ENCODE measurements at places on chromosomes 12 and 14. TPM values are rescaled to one million over a fixed set of nuclear protein-coding genes. Genes with fewer than 3 reads are reported as not detected.

The RIN3 gene
- 13.2 TPM for total RNA-seq

The SLC10A1 gene
- total RNA-seq: not detected

The C1QL4 gene
- total RNA-seq: not detected

The PLXNC1 gene
- total RNA-seq: 1.3 TPM

The POTEG gene
- not detected for total RNA-seq

The OTX2 gene
- total RNA-seq: not detected

The ADAM20 gene
- total RNA-seq: 1.8 TPM

The SLC7A7 gene
- total RNA-seq: 10.2 TPM

The SLC39A5 gene
- 0.98 TPM for total RNA-seq

The HRK gene
- 0.12 TPM for total RNA-seq

The SIX1 gene
- total RNA-seq: 6.7 TPM

DNA sequence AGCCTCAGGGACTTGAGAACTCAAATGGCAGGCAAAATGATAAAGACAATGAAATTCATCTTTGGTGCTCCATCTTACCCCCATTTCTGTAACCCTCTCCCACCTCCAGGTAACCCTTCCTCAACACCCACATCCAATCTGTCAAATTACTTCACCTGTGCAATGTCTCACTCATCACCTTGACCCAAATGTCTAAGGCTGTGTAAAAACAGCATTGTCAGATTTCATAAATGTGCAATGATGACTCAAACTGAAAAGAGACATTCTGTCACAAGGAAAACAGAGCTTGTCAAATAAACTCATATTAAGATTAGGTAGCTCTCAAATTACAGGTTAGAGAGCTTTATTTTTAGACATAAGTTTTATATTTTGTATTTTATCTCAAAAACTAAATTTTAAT, 19.9 kb upstream of the COCH start:
- DNase-seq: no peak
- H3K4me1 ChIP-seq: peaks cover 14% of the 10 kb centered on the region
- H3K4me3 ChIP-seq: no peak overlapping the region
- H3K27ac ChIP-seq: no peak overlapping the region

DNA sequence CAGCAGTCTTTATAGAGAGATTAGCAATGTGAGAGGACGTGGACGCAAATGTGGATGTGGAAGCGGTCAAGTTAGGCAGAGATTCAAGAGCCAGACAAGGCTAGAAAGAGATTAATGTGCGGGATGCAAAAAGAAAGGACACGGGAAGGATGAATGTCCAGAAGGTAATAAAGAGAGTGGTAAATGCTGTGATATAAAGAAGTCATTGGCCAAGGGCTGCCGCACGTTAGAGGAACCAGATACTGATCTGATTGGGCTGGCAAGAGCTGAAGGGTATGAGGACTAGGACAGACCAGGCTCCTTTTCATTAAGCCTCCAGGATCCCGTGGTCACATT, 59.5 kb downstream of the DHRS2 start:
- H3K27ac ChIP-seq: no peak overlapping the region
- no peaks in the 10 kb centered on the region for H3K4me1 ChIP-seq
- peaks cover 17% of the 10 kb centered on the region for H3K27me3 ChIP-seq
- no peak for DNase-seq
- no peak overlapping the region for H3K4me3 ChIP-seq
- no peaks in the 10 kb centered on the region for H3K36me3 ChIP-seq

DNA sequence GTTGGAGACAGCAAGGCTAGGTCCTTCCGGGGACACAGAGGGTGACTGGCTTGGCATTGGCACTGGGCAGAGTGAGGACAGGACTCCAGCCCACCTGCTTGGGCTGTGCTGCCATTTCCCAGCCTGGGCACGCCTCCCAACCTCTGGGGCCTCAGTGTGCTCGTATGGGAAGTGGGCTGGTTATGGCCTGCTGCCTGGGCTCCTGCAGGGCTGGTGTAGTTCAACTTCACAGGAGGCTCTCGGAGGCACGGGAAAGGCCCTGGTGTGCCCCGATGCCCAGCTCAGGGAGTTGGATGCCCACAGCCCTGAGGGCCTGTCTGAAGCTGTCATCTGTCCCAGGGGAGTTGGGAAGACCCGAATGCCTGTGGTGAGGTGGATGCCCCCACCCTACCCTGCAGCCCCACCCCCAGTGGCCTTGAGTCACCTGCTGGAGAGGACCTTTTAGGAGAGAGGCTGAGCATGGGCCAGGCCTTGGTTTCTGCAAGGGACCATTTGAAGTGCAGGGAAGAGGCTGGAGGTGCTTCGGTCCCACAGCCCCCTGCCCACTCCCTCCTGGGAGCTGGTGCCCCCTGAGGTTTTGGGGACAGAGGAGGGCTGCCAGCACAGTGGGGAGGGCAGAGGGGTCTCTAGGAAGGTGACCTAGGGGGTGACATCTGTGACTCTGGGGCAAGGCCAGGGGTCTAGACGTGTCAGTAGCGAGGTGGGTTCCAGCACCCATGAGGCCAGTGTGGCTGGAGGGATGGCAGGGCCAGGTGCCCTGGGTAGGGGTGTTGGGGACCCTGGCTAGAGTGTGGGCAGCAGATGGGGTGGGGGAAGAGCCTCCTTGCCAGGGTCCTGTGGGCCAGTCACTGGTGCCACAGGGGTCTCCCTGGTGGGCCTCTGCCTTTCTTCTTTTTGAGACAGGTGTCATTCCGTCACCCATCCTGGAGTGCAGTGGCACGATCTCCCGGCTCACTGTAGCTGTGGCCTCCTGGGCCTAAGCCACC, 9.1 kb downstream of the ULK1 start:
- DNase-seq: no peak
- no peaks in the 10 kb centered on the region for H3K27me3 ChIP-seq
- no peak overlapping the region for H3K27ac ChIP-seq
- H3K4me1 ChIP-seq: peaks cover 12% of the 10 kb centered on the region
- peaks cover 14% of the 10 kb centered on the region for H3K36me3 ChIP-seq

DNA sequence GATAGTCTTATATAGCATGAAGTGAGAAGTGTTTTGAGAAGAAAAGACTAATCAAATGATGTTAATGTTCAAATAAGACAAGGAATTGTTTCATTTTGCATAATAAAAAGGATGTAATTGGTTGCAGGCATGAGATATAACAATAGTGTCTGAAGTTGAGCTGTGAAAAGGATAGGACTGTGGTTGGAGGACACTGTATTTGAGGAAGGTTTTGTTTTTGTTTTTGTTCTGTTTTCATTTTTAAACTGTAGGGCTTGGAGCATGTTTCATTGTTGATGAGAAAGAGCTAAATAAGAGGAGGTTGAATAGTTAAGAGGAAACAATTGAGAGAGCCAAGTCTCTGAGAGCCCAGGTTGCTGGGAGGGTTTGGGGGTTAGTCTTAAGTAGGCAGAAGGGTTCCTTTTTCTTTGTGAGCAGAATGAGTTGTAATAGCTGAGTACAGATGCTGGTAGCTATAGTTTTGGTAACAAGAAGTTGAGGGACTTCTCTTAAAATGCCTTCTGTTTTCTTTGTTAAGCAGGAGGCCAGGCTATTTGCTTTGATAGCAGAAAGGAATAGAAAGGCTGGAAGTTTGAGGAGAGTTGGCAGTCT, 58.4 kb downstream of the CCDC91 start:
- no peak overlapping the region for H3K4me3 ChIP-seq
- no peaks in the 10 kb centered on the region for H3K4me1 ChIP-seq
- H3K27ac ChIP-seq: no peak overlapping the region
- H3K36me3 ChIP-seq: no peaks in the 10 kb centered on the region
- no peak for DNase-seq
- no peaks in the 10 kb centered on the region for H3K27me3 ChIP-seq

- H3K36me3 ChIP-seq: peaks cover 46% of the 10 kb centered on the region
- H3K27ac ChIP-seq: no peak overlapping the region
- H3K4me1 ChIP-seq: peaks cover 11% of the 10 kb centered on the region
- H3K27me3 ChIP-seq: no peaks in the 10 kb centered on the region
- H3K4me3 ChIP-seq: peak overlapping the region; percentile 90
These were observed 1.6 kb upstream of the RPS26 start for GRCh38 chr12:56040151-56040550.

DNA sequence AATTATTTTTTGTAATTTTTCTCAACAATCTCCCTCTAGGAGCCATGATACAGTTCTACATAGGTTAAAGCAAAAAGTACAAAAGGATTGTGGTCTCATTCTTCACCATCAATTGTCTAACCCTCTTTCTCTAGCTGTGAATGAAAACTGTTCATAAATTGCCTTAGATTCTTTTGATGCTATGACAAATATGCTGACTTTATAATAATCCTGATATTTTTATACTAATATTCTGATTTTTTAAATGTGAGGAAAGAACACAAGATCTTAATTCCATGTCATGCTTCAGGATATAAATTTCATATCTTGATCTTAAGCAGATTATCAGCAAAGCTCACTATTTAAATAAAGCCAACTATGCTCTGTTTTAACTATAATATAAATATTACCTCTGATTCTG, 75.4 kb downstream of the KIF21A start:
- no peaks in the 10 kb centered on the region for H3K27me3 ChIP-seq
- no peaks in the 10 kb centered on the region for H3K36me3 ChIP-seq
- no peak overlapping the region for H3K27ac ChIP-seq
- no peak for DNase-seq

DNA sequence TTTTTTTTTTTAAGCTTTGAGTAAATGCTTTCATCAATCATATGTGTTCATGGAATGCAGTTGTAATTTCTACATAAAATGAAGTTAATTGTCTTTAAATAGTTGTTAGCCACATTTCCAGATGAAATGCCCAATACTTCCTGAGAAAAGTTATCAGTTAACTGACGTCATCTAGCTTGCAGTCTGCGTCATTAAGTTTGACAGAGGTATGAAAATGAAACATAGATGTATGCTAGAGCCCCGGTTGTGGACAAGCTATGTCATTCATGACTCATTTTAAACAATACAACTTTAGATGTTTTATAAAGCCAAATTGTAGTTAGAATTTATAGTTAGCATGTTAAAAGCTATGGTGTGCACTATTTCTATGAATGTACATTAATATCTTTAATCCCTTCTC, 90.7 kb downstream of the PLEKHA5 start:
- peaks cover 55% of the 10 kb centered on the region for H3K4me1 ChIP-seq
- no peaks in the 10 kb centered on the region for H3K27me3 ChIP-seq
- peak overlapping the region; percentile 91 for H3K27ac ChIP-seq
- H3K36me3 ChIP-seq: no peaks in the 10 kb centered on the region
- no peak for DNase-seq

- no peaks in the 10 kb centered on the region for H3K27me3 ChIP-seq
- H3K4me1 ChIP-seq: peaks cover 11% of the 10 kb centered on the region
- peak overlapping the region; percentile 80 for H3K4me3 ChIP-seq
- peaks cover 36% of the 10 kb centered on the region for H3K36me3 ChIP-seq
- peak; percentile 89 for DNase-seq
These were observed 1.3 kb upstream of the TEDC1 start for GRCh38 chr14:105489542-105490266.

DNA sequence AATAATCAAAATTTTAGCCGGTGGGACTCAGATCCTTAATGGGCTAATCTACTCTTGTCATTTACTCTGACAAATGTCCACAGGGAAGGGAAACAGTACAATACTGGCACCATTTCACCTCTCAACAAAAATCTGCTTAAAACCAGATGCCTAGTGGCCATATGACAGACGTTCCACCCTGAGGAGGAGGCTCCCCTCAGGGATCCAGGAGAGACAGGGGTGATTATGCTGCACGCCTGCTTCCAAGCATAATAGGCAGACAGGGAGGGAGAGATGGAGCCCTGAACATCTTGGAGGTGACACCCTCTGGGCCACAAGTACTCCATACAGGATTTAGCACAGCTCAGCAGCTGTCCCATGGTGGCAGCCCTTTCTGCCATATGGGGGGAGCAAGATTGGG, 24.8 kb upstream of the AKAP6 start:
- peak overlapping the region; percentile 17 for H3K27ac ChIP-seq
- DNase-seq: no peak
- no peaks in the 10 kb centered on the region for H3K27me3 ChIP-seq
- no peak overlapping the region for H3K4me3 ChIP-seq
- no peaks in the 10 kb centered on the region for H3K36me3 ChIP-seq

DNA sequence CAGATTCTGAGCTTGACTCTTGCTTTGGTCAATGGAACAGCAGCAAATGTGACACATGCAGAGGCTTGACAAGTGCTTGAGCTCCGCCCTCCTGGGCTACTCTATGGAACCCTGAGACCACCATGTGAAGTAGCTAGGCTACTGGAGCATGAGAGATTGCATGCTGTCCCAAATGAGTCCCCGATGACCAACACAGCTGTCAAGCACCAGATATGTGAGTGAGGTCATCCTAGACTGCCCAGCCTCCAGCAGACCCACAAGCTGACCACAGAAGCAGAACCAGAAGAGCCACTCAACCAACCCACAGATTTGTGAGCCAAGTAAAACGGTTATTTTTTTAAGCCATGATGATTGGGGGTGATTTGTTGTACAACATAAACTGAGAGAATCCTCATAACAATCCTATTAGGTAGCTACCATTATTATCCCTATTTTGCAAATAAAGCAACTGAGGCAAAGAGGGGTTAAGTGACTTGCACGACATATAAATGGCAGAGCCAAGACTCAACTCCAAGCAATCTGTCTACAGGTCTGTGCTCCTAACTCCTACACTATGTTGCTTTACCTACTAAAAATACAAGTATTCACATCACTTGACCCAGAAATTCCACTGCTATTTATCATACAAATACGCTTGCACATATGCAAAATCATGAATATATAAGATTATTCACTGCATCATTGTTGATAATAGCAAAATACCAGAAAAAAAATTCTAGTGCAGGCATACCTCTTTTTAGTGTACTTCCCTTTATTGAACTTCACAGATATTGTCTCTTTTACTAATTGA, 136.2 kb downstream of the NDUFA12 start:
- H3K27me3 ChIP-seq: peaks cover 36% of the 10 kb centered on the region
- H3K36me3 ChIP-seq: no peaks in the 10 kb centered on the region
- no peak overlapping the region for H3K4me3 ChIP-seq
- no peak for DNase-seq

DNA sequence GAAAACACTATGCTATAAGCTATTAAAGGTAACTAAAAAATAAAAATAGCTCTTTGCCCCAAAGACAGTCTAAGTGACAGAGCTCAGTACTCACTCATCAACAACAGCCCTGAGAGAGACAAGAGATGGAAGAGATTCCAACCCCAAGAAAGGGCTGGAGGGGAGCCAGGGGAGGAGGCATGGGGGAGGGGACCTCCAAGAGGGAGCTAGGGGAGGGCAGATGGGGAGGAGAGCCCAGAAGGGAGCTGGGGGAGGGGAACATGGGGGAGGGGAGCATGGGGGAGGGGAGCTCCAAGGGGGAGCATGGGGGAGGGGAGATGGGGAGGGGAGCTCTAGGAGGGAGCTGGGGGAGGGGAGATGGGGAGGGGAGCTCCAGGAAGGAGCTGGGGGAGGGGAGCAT, 7.7 kb downstream of the SSH1 start:
- no peaks in the 10 kb centered on the region for H3K27me3 ChIP-seq
- no peak overlapping the region for H3K27ac ChIP-seq
- peaks cover 26% of the 10 kb centered on the region for H3K4me1 ChIP-seq
- no peak for DNase-seq
- no peak overlapping the region for H3K4me3 ChIP-seq

GRCh38 chr14:68593806-68594536, 198.9 kb downstream of the ZFP36L1 start:
- no peak for DNase-seq
- peak overlapping the region; percentile 8 for H3K27ac ChIP-seq
- no peaks in the 10 kb centered on the region for H3K27me3 ChIP-seq
- peaks cover 59% of the 10 kb centered on the region for H3K4me1 ChIP-seq

GRCh38 chr12:115354007-115354890, 670.3 kb upstream of the TBX3 start:
- H3K4me1 ChIP-seq: no peaks in the 10 kb centered on the region
- no peaks in the 10 kb centered on the region for H3K36me3 ChIP-seq
- H3K27me3 ChIP-seq: no peaks in the 10 kb centered on the region
- no peak overlapping the region for H3K4me3 ChIP-seq
- H3K27ac ChIP-seq: no peak overlapping the region
- no peak for DNase-seq

GRCh38 chr14:50822501-50823042, 8.4 kb downstream of the NIN start:
- no peaks in the 10 kb centered on the region for H3K36me3 ChIP-seq
- H3K27me3 ChIP-seq: no peaks in the 10 kb centered on the region
- H3K4me3 ChIP-seq: no peak overlapping the region
- no peak for DNase-seq
- no peak overlapping the region for H3K27ac ChIP-seq

All from Calu3 (cell line).